ENCODE measurements at places on chromosomes 7 and 10.
A peak's percentile ranks its signal among the peaks of the same experiment; 100 is the strongest.

DNA sequence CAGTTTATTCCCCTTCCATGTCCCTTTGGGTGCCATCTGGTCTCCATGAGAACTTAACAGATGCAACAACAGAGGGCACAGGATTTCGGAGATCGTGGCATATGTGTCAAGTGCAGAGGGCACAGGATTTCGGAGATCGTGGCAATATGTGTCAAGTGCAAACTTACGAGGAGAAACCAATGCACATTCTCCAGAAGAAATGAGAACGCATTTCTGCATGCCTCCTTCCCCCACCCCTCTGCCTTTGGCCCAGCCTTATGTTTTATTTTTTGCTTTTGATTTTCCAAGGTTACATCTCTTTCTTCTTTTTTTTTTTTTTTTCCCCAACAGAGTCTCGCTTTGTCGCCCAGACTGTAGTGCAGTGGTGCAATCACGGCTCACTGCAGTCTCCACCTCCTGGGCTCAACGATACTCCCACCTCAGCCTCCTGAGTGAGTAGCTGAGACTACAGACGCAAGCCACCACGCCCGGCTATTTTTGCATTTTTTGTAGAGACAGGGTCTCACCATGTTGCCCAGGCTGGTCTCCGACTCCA, 586 bp upstream of the ANKRD26 start:
- DNase-seq, result no peak

DNA sequence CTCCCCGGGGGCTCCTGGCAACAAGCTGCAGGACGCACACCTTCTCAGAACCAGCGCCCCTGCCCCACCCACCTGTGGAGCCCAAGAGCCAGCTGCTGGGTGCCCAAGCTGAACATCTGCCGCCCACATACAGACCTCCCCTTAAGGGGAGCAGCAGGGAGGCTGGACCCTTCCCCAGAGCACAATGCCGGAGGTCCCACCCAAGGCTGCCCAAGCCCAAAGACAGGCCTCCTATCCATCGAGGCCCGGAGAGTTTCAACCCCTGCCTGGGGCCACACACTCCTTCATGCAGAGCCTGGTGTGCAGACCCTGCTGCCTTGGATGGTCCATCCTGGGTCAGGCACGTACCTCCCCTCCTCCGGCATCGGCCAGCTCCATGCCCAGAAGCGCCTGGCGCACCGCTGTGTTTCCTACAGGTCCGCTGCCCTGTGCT, 48.7 kb downstream of the VIPR2 start:
- DNase-seq, result peak; percentile 10

DNA sequence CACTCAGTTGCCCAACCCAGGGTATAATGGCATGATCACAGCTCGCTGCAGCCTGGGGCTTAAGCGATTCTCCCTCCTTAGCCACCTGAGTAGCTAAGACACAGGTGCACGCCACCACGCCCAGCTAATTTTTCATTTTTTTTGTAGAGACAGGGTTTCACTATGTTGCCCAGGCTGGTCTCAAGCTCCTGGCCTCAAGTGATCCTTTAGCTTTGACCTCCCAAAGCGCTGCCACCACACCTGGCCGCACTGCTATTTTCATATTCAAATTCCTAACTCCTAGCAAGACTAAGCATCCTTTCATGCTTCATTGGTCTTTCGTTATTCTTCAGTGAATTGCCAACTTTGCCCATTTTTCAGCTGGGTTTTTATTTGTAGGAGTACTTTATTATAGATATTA, 30.4 kb upstream of the DAGLB start:
- no peak for DNase-seq

- no peak for DNase-seq
These were observed 14.4 kb downstream of the TAS2R41 start for GRCh38 chr7:143492043-143492471.

DNA sequence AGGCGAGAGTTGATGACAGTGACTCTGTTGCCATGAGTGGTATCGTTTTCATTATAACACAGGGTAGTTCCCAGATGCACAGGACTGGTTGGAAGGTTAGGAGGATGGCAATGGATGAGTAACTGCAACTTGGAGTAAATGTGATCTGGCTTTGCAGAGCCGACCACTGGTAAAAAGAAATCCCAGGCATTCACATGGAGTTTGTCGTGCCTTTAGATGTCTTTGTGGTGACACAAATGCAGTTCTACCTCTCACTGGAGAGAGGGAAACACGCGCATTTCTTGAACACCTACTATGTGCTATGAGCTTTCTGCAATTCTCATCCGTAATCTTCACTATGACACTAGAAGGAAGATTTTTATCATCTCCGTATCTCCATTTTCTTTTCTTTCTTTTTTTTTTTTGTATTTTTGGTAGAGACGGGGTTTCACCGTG, 1.7 kb upstream of the MNX1 start:
- no peak for DNase-seq

GRCh38 chr10:128527711-128528110, 401.5 kb upstream of the MKI67 start:
- DNase-seq, result no peak

GRCh38 chr10:49113741-49114141, 1.6 kb downstream of the VSTM4 start:
- no peak for DNase-seq

DNA sequence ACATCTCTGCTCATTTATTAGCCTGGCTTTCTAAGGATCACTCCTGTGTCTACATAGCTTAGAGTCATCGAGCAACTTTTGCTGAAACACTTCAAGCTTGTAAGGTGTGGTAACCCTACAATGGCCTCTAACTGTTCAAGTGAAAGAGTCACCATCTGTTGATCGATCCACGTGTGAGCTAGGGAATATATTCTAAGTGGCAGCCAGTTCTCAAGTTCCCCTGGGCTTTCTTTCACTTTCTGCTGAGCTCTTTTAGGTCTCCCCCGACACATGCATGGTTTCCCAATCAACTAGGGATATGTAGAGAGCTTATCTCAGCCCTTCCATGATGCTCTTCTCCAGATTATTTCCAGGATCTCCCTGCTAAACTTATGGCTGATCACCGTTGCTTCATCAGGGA, 15.5 kb downstream of the AOAH start:
- no peak for DNase-seq

- peak; percentile 79 for DNase-seq
These were observed 5.7 kb upstream of the TNRC18 start for GRCh38 chr7:5429253-5429856.

- DNase-seq, result peak; percentile 60
These were observed 249.6 kb downstream of the ELFN1 start for GRCh38 chr7:1919539-1920265.

DNA sequence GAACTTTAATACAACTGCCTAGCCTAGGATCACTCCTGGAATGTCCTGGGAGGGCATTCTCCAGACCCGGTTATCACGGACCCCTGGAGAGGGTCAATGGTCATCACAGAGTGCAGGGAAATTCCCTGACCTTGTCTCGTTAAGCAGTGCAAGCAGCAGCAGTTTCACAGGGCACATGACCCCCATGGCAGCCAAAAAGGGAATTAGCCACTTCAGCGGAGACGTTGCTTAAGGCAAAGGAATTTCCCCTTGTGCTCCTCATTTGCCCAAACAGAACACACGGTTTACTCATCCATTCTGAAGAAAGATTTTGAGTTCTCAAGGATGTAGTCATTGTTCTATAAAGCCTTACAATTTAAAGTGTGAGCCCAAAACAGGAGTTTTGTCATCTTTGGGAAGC, 260.3 kb downstream of the SNX13 start:
- no peak for DNase-seq

DNA sequence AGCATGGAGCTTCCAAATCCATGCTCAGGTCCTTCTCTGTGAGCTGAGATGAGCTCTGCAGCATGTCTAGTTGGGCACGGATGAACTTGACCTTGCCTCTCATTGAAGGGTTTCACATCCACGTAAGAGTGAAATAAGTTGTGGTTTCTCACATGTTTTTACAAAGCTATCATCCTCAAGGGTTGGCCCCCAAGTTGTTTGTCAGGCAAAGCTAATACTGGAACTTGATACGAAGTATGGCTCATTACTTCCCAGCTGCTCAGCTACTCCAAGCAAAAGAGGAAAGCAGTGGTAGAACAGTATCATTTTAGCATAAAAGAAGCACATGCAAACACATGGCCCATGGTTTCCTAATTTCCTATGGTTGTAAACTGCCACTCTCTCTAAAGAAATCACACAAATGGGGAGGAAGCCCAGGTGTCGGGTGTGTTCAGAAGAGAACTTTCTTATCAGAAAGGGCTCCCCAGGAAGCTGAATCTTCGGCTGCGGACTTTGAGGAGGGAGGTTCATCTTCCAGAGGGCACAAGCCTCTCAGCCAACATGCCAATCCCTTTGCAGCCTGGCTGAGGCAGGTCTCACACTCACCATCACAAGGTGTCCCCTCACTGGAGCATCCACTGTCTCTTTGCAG, 45.3 kb downstream of the PDLIM1 start:
- no peak for DNase-seq

- no peak for DNase-seq
These were observed 6.2 kb upstream of the OGDHL start for GRCh38 chr10:49768329-49768728.

DNA sequence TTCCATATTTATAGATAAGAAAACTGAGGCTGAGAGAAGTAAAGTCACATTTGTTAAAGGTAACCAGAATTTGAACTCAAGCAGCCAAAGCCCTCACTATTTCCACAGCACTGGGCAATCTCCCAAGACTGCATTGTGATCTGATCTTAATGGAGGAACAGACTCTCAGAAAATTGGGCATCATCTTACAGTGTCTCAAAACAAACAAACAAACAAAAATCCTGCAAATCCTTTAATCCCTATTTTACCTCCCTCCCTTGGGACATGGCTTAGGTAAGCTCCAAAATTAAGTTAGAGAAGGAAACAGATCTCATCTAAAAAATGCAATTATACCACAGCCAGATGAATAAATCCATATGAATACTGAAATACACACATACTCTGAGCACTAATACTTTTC, 57.5 kb downstream of the FHIP2A start:
- peak; percentile 40 for DNase-seq

- no peak for DNase-seq
These were observed 473.1 kb upstream of the PODXL start for GRCh38 chr7:132029369-132030085.

DNA sequence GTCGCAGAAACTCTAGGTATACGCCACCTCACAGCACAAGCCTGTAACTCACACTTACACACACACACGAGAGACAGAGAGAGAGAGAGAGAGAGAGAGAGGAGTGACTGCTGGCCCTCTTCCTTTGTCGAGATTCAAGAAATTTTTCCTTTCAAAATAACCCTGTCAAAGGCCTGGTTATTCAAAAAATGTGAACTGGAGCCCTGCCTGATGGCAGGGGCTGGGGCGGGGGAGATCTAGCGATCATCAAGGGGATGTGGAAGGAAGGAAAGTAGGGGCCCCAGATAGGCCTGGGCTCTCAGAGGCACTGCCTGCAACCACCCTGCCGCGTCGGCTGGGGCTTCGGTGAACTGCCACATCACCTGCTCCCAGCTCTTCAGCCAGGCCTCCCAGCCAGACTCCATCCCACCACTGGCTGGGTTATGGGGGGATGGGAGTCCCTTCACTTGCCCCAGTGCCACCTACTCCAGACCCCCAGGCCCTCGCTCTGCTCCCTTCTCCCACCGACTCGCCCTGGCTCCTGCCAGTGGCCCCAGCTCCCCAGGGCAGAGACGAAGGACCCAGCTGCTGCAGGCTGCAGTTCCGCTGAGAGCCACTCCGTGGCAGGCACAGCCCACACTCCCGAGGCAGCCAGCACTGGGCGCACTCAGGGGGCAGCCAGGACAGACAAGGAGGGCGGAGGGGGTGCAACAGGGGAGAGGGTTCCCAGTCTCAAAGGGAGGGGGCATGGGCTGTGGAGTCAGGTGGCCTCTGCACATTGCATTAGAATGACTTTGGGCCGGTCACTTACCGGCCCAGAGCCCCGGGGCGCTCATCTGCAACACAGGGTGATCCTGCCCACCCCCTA, 15.3 kb downstream of the KCNH2 start:
- DNase-seq, result peak; percentile 68

DNA sequence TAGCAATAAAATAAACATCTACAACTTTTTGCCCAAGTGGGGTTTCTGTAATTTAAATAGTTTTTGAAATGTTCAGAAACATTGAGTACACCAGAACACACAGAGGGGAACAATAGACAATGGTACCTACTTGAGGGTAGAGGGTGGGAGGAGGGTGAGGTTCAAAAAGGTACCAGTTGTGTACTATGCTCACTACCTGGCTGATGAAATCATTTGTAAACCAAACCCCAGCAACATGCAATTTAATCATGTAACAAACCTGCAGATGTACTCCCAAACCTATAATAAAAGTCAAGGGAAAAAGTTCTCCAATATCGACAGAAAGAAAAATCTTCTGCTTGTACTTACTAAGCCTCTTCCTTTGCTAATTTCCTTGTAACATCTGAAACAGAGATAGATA, 4.2 kb upstream of the TES start:
- no peak for DNase-seq

DNA sequence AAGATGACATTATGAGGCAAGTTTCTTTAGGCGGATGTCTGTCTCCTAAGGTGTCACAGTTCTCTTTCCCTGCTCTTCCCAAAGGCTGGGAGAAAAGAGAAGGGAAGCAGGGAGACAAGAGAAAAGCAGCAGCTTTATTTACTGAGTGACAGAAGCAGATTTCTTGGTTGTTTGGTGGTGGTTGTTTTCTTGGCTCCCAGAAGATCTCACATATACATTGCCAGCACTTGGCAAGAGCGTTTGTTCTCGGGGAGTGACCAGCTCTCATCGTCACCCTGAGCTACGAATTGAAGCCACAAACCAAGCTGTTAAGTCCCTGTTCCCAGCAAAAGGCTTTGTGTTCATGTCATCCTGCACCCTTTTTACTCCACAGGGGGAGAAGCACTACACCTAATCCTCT, 11.4 kb downstream of the CDHR3 start:
- DNase-seq, result no peak

GRCh38 chr7:28102797-28103196, 77.8 kb downstream of the JAZF1 start:
- DNase-seq, result no peak

- no peak for DNase-seq
These were observed 57.9 kb downstream of the FOXL3 start for GRCh38 chr7:347644-348479.

DNA sequence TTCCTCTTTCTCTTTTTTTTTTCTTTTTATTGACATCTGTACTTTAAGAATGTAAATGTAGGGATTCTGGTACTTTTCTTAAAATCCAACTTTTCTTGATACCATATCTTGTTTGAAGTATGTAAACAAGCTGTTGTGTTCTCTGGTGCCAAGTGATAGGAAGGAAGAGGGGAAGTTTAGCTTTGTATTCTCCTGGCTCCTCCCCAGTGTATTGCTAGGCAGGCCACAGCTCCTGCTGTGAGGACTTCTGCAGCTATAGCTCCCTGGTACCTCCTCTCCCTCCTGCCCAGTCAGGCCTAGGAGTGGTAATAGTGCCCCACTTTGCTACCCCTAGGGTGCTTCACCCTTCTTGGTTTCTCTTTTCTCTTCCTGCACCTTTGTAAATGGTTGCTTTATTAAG, 45.3 kb upstream of the SP8 start:
- no peak for DNase-seq

GRCh38 chr7:1670894-1671593, 967 bp downstream of the ELFN1 start:
- DNase-seq, result no peak

- DNase-seq, result peak; percentile 68
These were observed 134.4 kb downstream of the ITGA8 start for GRCh38 chr10:15585303-15585715.

Measured in femur (tissue), 1 donor.